Tongue (tissue), 3 donors: ENCODE measurements at places on chromosomes 2 and 18. TPM values are rescaled to one million over a fixed set of nuclear protein-coding genes. Genes with fewer than 3 reads are reported as not detected.

- DNase-seq = peak; percentile 23
Measured at GRCh38 chr2:168114040-168114439, 133.4 kb downstream of the STK39 start.

CEP192 gene
- 45.2 TPM for total RNA-seq

- DNase-seq = no peak
Measured at GRCh38 chr2:28343971-28344715, 48.5 kb upstream of the FOSL2 start.

DNA sequence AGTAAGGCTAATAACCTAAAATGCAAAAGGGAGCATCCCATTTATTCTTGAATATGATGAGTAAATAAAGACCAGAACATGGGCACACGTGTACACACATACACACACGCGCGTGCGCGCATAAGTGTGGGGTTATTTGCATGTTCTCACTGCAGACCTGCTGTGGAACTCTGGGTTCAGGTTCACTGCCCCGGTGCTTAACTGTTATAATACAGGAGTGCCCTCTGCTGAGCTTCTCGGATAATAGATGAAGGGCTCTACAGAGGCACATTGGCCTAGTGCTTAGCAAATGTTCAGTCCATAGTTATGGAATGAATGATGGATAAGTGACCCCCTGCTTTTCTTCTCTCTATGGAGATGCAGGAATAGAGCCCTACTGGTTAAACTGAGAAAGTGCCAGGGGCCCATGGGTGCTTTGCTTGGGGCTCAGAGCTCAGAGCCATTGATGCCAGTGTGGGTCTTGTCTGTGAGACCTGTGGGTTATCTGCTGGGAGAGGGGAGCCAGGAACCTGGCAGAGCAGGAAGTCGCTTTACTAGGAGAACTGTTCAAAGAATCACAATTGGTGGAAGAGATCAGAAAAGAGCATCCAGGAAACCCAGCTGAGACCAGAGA lies 3.6 kb upstream of the ARL4C start:
- DNase-seq = peak; percentile 70

DNA sequence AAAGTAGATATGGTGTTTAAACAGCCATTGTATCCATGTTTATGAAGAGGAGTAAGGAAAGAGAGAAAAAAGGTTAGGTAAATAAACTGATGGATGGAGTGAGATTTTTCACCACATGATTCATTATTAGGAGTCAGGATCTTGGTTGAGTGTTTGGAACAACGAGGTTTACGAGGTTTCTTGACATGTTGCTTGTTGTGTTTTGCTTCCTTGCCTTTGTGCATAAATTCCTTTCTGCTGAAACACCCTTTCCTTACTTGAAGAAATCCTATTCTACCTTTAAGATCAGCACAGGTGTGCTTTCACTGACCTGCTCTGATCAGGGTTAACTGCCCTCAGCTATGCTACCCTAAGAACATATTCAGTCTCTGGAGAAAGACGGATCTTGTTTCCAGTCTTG lies 66.6 kb downstream of the EFEMP1 start:
- DNase-seq = no peak

DNA sequence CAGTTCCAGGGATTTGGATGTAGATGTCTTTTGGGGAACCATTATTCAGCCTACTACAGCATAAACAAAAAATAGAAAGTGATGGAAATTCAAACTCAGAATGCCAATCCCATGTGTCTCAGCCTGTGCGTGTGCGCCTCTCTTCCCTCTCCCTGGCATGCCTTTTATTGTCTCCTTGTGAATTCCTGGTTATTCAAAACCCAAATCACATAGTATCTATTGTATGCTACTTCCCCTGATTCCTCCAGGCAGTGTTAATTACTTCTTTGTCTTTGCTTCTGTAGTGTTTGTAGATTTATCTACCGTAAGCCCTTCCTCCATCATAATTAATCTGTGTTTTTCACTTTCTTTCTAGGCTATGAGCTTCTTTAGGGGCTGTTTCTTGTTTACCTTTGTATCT lies 38.9 kb downstream of the RHBDD1 start:
- no peak for DNase-seq

ZC3H15 gene
- total RNA-seq = 67.9 TPM

TEX44 gene
- not detected for total RNA-seq

DNA sequence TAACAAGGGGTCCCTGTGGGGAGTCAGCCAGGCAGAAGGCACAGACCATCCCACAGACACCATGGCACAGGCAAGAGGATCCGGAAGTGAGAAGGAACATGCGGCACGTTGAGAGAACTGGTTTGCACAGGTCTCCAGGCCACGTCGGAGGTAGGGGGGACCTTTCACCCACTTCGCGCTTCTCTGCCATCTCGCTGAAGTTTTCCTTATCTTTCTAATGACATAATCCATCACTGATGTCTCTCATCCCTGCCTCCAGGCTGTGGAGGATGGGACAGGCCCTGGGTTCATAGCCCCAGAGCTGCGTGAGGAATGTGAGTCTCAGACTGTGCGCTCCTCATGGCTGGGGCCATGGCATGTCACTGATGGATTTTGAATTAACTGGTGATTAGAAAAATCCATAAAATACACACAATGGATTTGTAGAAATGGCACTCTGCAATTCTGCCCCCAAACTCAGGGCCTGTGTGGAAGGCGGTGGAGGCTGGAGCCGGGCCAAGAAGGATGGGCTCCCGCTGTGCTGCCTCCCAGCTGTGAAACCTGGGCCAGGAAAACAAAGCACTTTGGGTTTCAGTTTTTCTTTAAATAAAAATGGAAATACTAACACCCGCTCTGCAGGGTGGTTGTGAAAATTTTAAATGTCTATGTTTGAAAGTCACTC lies 113.3 kb upstream of the ALKAL2 start:
- peak; percentile 28 for DNase-seq

DNA sequence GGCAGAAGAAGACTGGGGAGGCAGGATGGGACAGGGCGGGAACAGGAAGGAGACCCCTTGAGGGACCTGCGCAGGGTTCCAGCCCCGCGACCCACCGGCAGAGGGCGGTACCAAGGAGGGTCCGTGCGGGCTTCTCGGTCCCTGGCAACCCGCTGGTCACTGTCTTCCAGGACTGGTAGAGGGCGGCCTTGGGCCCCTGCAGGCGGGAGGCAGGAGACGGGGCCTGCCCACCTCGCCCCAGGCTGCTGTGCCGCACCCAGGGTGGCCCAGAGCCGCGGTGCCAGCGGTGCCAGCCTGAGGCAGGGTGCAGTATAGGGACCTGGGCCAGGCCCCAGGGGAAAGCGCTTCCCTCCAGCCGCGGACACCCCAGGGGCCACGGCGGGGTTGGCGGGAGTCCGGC lies 34.5 kb downstream of the NEURL3 start:
- peak; percentile 48 for DNase-seq

XPO1 gene
- total RNA-seq = 388 TPM

MLPH gene
- 10.3 TPM for total RNA-seq

GRCh38 chr2:68653538-68653982 lies 10.2 kb downstream of the PROKR1 start:
- peak; percentile 38 for DNase-seq

DNA sequence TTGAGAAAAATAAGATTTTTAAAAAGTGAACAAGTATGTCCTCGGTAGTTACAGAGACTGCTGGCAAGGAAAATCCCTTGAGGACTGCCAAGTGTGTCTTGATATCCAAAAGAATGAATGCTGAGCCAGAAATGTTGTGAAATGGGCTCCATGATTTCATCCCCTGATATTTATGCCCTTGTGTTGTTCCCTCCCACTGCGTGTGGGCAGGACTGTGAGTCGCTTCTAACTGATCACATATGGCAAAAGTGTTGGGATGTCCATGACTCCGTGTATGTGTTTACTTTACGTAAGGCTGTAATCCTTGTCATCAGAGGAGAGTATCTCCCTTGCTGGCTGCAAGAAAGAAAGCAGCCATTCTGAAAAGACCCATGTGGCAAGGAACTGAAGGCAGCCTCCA lies 285.1 kb downstream of the SS18 start:
- no peak for DNase-seq

- peak; percentile 35 for DNase-seq
Measured at GRCh38 chr18:13502585-13502984, 223.8 kb downstream of the FAM210A start.
